ENCODE measurements at places on chromosomes 1 and 21.

- DNase-seq = no peak
Observed at GRCh38 chr1:205013683-205014367, 29.2 kb upstream of the CNTN2 start.

DNA sequence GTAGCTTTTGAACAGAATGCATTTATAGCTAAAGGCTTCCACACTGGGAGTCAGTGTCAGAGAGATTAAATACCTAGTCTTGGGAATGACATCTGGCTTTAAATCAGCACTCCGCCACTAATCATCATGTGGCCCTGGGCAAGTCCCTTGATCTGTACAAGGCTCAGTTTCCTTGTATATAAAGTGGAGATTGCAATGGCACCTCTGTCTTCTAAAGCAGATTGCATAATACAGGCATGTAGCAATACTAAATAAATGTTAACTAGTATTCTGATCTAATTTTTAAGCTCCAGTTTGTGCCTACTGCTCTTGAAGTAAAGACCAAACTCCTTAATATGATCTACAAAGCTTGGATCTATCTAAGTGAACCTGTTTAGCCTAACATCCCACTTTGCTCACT lies 249.4 kb downstream of the PLPP3 start:
- DNase-seq = no peak

GRCh38 chr1:25727088-25727487 lies 72.9 kb upstream of the SELENON start:
- DNase-seq = no peak

DNA sequence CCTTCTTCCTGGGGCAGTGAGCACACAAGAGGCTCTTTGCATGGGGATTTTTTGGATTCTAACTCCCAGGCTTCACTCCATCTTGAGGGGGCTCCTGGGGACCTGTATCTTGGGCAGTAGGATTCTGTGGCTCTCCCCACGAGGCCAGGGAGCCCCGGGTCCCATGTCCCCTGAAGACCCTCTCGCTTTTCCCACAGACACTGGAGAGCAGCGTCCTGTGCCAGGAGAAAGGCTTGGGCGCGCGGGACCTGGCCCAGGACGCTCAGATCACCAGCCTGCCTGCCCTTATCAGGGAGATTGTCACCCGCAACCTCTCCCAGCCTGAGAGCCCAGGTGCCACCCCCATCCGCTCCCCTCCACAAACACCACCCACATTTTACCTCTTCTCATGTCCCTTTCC lies 735 bp downstream of the CROCC start:
- no peak for DNase-seq

- no peak for DNase-seq
Observed at GRCh38 chr1:202804126-202804525, 4.1 kb downstream of the KDM5B start.

- DNase-seq = peak; percentile 6
Observed at GRCh38 chr1:158930504-158930903, 848 bp upstream of the PYHIN1 start.

GRCh38 chr21:15063081-15063813 lies 1.6 kb downstream of the NRIP1 start:
- no peak for DNase-seq

GRCh38 chr1:91872000-91872399 lies 14.0 kb downstream of the TGFBR3 start:
- DNase-seq = no peak

DNA sequence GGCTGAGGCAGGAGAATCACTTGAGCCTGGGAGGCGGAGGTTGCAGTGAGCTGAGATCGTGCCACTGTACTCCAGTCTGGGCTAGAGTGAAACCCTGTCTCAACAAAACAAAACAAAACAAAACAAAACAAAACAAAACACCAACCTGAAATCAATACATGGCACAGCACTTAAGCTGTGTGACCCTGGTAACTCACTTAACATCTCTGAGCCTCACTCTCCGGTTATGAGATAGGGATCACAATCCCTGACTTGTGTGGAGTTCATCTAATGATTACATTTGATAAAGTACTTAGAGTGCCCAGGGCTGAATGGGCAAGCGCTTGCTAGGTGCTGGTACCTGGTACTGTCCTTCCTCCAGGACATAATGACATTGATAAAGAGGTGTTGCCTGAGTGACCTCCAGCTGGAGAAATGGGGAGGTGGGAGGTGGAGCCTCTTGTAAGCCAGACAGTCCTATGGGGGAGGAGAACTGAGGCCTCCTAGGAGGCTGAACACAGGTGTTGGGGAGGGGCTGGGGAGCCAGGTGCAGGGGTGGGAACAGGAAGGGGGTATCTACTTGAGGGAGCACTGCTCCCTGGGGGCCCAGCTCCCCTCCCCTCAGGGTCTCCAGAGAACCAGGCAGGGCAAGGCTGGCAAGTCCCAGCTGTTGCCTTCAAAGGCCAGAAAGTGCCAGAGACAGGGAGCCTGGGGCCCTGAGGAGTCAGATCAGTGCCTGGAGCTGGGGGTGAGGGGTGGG lies 17.9 kb downstream of the FOXO6 start:
- DNase-seq = no peak

- no peak for DNase-seq
Observed at GRCh38 chr1:30036666-30037065, 686.7 kb downstream of the MATN1 start.

DNA sequence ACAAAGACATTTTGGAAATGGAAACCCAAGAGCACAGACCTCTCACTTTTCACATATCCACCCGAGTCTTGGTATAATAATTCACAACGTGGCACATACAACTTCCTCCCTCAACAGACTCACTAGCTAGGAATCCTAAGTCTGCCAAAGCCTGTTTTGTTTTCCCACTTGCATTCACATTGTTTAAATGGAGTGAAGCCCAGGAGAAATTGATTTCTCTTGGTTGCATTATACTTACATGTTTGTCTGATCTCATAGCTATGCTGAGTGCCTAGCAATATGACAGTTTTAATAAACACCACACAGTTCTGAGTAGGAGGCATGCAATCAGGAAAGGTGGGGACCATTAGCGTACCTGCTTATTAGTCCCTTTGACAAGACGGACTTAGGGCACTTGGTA lies 348.6 kb upstream of the ADGRL4 start:
- no peak for DNase-seq

DNA sequence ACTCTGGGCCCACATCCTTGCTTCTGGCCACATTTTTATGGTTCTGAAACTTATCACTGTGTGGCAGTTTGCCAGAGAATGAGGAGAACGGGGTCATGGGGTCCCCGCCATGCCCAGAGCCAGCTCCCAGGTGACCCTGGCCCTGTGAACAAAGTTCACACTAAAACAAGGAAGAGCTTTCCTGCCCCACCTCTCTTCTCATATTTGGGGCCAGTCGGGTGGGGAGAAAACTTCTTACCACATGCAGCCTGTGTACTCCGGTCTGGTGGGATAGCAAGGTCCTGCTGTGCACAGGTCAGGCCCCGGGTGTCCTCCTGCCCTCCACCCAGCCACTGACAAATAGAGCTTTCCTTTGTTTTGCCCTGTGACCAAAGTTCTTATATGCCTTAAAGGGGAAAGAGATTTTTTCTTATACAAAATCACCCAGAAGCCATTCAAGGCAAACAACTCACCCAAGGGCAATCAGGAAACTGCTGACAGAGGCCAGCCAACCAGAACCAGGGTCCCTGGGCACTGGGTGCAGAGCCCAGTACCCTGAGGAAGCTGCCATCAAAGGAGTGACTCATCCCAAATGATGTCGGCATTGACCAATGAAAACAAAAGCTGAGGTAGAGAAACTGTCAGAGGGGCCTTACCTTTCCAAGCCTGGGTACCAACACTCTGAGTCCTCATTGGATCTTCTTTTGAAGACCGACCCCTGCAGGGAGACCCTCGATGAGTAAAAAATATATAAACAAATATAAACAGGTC lies 53.6 kb downstream of the OLIG1 start:
- DNase-seq = no peak

- DNase-seq = no peak
Observed at GRCh38 chr1:159071970-159072582, 4.5 kb downstream of the AIM2 start.

GRCh38 chr1:113223040-113223439 lies 150.0 kb downstream of the LRIG2 start:
- DNase-seq = no peak

GRCh38 chr21:36749935-36750575 lies 51.1 kb downstream of the SIM2 start:
- DNase-seq = no peak
